GM04504 (cell line): ENCODE measurements at places on chromosomes 6 and 20.

GRCh38 chr20:11718474-11719094 lies 199.1 kb upstream of the BTBD3 start:
- no peak for DNase-seq

DNA sequence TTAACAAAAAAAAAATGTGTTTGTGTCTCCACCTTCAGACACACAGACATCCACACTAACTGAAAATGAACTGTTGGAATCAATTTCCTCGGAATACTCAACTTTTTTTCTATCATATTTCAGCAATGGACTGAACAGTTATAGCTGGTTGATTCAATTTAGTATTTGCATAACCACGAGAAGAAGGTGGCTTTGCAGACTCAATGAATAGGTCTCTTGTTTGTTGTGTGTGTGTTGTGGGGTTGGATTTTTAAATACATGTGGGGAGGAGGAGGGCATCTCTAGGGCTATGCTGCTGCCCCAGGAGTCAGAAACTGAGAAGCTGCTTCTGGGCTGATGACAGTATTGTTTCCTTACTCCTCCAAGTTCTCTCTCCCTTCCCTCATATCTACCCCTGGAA lies 28.7 kb downstream of the TFAP2A start:
- DNase-seq: no peak

DNA sequence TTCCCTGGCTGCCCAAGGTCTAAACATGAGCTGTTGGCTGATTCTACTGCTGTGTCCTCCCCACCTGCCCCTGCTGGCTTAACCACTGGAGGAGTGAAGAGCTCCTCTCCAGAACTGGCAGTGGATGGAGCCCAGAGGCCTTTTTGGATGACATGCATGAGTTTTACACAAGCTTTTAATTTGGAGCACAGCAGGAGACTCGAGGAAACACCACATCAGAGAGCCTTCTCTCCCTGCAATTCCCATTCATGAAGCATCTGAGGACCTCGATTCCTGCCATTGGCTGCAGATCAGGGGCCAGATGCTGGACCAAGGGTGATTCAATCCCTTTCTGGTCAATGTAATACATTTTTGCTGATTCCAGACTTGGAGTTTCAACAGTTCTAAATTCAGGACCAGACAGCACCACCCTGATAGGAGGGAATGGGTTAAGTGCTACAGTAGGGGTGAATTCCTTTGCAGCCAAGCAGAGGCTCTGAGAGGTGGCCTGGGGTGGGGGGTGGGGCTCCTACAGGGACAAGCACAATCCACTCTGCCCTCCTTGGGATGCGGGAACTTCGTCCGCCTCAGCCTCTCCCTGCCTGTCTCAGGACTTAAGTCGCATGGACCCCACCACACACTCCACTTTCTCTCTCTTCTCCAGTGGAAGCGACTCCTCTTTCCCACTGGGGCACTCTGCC lies 599 bp upstream of the PSORS1C1 start:
- peak; percentile 93 for DNase-seq

DNA sequence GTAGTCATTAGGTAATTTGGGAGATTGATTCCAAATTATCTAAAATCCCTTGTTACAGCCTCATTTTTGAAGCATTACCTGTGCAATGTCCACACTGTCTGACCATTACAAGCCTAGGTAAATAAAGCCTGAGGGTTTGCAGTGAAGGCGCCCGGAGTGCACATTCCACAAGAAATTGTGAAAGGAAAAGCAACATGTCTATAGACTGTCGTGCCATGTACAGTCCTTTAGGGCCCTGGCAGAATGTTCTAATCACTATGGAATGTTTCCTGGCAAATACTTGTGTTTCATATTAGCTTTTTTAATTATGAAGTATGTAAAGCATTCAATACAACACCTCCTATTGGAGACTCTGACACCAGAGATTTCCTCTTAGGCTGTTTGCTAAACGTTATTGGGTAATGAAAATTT lies 28.9 kb downstream of the PREP start:
- no peak for DNase-seq

- DNase-seq: no peak
These were observed 28.4 kb upstream of the GSTA3 start for GRCh38 chr6:52937908-52938307.

- no peak for DNase-seq
These were observed 908.7 kb upstream of the CITED2 start for GRCh38 chr6:140283197-140283596.

- DNase-seq: no peak
These were observed 108.7 kb downstream of the SCP2D1 start for GRCh38 chr20:18922251-18922650.
